ENCODE measurements at places on chromosomes 5 and 9.

- no peak for DNase-seq
Observed at GRCh38 chr9:114820776-114821501, 15.1 kb upstream of the TNFSF15 start.

DNA sequence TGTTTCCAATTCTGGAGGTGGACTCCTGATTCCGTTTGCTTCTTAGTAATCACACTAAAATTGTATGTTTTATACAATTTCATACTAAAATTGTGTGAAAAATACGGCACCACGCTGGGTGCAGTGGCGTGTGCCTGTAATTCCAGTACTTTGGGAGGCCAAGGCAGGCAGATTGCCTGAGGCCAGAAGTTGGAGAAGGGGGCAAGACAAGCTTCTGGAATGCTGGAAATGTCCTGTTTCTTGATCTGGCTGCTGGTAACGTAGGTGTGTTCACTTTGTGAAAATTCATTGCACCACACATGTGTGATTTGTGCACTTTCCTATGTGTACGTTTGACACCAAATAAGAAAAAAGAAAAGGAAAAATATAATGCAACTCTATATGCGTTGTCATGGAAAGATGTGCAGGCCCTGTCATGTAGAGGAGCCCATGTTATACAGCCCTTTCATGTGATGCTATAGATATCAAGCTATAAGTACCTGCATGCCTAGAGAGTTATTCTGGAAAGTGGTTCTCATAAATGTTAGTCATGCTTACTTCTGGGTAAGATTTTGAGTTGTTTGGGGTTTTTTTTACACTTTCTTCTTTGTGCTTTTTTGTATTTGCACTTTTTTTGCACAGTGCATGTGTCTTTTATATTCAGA lies 119.9 kb downstream of the TMEM174 start:
- no peak for DNase-seq

- DNase-seq, result no peak
Observed at GRCh38 chr9:137312852-137313325, 10.8 kb upstream of the NRARP start.

DNA sequence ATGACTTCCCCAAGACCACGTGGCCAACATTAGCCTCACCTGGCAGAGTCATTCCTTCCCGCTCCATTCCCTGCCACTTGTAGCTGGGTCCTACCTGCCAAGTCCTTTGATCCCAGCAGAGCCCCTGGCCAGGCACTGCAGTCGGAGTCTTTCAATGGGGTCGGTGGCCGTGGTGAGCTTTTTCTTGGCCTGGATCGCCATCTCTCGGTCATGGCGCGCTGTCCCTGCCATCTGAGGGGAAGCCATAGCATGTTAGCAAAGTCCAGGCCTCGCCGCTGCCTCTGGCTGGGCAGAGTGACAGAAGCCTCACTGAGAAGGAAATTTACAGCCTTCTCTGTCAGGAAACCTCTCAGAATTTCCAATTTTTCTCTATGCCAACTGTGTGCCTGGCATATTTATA lies 17.5 kb downstream of the CAPSL start:
- no peak for DNase-seq

DNA sequence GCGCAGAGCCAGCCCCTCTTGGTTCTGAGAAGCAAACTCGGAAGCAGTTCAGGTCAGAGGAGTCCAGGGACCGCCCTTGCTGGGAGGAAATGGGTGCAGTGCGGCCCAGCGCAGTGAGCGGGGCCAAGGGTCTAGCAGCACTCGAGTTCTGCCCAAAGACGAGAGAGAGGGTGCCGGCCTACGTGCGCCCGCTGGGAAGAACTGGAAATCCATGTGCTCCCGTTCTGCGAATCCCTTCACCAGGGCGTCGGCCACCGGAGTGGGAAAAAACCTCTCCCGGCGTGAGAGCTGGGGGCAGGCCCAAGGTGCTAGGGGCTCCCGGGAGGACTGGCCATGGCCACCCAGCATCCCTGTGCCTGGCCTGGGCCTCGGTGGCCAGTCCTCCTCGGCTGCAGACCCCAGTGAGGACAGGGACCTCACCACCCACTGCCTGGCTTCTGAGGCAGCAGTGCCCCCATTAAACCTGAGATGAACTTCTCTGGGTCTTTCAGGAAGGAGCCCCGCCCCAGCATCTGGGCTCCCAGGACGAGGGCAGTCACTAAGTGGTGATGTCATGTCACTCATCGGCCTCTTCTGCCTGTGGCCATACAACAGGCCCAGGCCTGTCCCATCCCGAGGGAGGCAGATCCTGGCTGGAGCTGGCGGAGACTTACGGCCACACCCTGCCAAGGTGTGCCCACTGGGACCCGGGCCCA lies 10.6 kb downstream of the TMEM250 start:
- DNase-seq, result no peak

GRCh38 chr5:127398508-127398907 lies 107.9 kb downstream of the MEGF10 start:
- no peak for DNase-seq

DNA sequence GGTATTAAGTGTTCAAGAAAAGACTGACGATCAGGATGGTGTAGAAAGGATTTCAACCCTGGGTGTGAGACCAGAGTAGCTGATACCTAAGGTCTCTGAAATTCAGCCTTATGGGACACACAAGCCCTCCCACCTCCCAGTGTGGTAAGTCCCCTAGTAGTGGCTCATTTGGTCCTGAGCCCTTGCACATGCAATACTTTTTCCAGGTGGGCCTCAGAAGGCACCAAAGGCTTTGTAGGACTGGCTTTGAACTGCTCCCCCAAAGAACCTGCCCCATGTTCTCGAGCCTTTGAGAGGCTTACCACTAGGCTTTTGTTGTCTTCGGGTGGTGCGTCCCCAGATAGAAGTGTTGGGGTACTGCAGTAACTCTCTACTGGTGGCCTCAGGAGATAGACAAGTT lies 803 bp downstream of the GARIN3 start:
- DNase-seq, result no peak

- no peak for DNase-seq
Observed at GRCh38 chr9:69019808-69020207, 5.9 kb upstream of the PRKACG start.

DNA sequence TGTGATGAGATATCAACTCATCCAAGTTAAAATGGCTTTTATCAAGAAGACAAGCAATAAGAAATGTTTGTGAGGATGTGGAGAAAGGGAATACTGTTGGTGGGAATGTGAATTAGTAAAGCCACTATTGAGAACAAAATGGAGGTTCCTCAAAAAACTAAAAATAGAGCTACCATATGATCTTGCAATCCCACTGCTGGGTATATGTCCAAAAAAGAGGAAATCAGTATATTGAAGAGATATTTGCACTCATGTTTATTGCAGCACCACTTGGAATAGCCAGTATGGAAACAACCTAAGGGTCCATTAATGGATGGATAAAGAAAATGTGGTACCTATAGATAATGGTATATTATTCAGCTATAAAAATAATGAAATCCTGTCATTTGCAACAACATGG lies 25.1 kb downstream of the PPIP5K2 start:
- DNase-seq, result no peak

DNA sequence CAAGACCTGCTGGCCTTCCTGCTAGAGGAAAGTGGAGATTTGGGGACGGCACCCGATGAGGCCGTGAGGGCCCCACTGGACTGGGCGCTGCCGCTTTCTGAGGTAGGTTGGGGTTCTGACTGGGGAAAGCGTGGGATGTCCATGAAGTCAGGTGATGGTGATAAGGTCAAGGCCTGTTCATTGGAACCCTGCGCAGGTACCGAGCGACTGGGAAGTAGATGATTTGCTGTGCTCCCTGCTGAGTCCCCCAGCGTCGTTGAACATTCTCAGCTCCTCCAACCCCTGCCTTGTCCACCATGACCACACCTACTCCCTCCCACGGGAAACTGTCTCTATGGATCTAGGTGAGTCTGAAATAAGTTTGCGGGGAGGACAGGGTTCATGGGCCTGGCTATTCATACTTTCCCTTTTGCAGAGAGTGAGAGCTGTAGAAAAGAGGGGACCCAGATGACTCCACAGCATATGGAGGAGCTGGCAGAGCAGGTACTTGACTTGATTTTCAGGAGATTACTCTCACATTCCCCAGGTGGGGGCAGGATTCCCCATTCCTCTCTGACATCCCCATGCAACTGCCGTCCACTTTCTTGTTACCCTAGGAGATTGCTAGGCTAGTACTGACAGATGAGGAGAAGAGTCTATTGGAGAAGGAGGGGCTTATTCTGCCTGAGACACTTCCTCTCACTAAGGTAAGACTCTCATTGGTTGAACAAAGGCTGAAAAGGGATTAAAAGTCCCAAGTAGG lies 505 bp downstream of the CREB3 start:
- DNase-seq, result peak; percentile 45

DNA sequence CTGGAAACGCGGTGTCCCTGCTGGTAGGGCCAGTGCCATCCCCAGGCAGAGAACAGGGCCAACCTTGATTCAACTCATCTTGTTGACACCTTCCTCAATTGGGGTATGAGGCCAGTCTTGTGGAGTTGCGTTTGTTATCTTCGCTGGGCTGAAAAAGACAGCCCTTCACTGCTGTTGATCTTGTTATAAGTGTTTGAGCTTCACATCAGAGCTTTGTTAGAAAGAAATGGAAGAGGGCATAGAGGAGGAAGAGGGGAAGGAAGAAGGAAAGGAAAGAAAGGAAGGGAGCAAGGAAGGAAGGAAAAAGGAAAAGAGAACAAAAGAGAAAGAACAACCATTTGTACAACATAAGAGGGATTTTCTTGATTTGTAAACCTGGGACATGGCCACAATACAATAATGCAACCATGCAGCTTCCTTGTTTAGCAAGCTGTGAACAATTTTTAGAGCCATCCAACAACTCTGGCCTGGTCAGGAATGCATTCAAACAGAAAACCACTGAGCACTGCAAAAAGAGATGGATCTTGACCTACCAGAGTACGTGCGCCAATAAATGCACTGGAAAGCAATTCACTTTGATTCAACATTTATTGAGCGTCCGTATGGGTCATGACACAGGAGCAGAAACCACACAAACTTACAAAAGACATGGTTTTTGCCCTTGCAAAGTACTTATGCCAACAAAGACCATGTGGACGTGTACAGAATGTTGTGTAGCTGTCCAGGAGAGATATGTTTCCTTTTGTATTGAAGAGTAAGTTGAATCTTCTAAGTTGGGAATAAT lies 152.9 kb downstream of the TLE1 start:
- no peak for DNase-seq

Measured in left hindlimb (tissue), 1 donor.